ENCODE measurements at places on chromosomes 3 and 15.

DNA sequence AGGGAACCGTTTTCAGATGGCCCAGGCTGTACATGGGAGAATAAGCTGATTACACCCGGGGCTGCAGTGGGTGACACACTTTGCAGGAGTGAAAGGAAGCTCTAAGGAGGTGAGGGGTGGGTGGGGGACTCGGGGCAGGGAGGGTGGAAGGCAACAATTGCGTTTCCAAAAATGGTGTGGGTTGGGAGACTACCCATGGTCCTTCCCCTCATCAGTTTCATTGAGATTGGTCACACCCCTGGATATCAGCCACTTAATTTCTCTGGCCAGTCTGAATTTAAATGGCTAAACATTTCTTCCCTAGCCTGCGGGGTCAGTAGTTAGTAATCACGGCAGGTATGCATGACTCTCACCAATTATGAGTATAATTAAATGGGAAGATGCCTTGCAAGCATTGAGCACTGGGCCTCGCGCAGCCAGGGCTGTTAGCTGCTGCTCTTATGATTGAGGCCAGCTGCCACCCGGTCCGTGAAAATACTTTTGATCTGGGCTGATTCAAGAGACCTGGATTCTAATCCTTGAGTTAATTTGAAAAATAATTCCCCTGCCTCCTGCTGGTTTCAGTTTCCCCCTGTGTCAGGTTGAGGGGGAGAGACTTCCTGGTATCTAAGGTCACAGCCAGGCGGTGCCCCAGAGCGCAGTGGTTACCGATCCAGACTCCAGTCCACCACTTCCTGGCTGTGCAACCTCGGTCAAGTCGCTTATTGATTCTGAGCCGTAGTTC is 23.3 kb downstream of the SLC6A6 start:
- no peak for DNase-seq

- DNase-seq: no peak
Measured at GRCh38 chr3:109109574-109109973, 8.4 kb downstream of the MORC1 start.

DNA sequence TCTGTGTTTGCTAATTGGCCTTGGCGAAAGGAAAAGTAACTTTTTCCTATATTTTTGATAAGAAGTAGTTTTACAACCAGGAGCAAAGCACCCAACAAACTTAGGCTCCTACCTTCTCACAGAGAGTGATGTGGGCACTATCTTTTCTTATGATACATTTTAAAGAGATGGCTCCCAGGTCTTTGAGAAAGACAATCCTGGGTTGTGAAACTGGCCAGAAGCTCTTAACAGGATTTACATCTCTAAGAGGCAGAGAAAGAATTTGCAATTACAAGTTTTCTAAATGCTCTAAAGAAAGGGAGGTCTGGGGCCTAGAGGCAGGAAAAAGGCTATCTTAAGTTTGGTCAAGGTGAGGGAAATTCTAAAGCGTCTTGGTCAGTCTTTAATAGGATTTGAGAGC is 609.7 kb downstream of the VGLL3 start:
- DNase-seq: no peak

- no peak for DNase-seq
Measured at GRCh38 chr15:32886459-32886858, 168.7 kb downstream of the GREM1 start.

- no peak for DNase-seq
Measured at GRCh38 chr15:39501366-39502081, 79.4 kb upstream of the THBS1 start.

Measured in A172 (cell line).